A549 treated with dexamethasone at 1 μM for 4 hours (cell line): ENCODE measurements at places on chromosomes 16 and 17. TPM values are rescaled to one million over a fixed set of nuclear protein-coding genes. Genes with fewer than 3 reads are reported as not detected.

TMEM220 gene
- 1.4 to 3.4 TPM (median 2.3 TPM) in 5 replicates for total RNA-seq

CCR7 gene
- total RNA-seq = 0.44 to 1.0 TPM (median 0.97 TPM) in 5 replicates

AOC3 gene
- total RNA-seq = 0.86 to 2.0 TPM (median 1.1 TPM) in 5 replicates

OTOA gene
- total RNA-seq = 0.04 to 0.09 TPM (median 0.06 TPM) in 5 replicates

SPNS3 gene
- 0.09 to 0.12 TPM in 2 of 5 replicates, not detected in the others for total RNA-seq

NAGS gene
- 1.1 to 1.8 TPM (median 1.3 TPM) in 5 replicates for total RNA-seq

STAT5B gene
- total RNA-seq = 20.4 to 30.9 TPM (median 28.1 TPM) in 5 replicates

DNAAF8 gene
- total RNA-seq = 0.83 to 1.4 TPM (median 1.1 TPM) in 5 replicates

CDYL2 gene
- 0.45 to 0.69 TPM (median 0.47 TPM) in 5 replicates for total RNA-seq

P4HB gene
- 735 to 768 TPM (median 746 TPM) in 5 replicates for total RNA-seq

NPIPA2 gene
- total RNA-seq = 1.2 to 2.7 TPM (median 1.8 TPM) in 5 replicates

SPEM1 gene
- total RNA-seq = 0.09 to 0.18 TPM (median 0.12 TPM) in 4 of 5 replicates, not detected in the other

TMEM95 gene
- not detected in 5 replicates for total RNA-seq

SPATA22 gene
- total RNA-seq = not detected in 5 replicates

CCDC92B gene
- total RNA-seq = 0.03 to 0.15 TPM (median 0.11 TPM) in 5 replicates

ALOX15B gene
- total RNA-seq = 0.26 to 0.46 TPM (median 0.42 TPM) in 5 replicates

UBB gene
- 1,680 to 2,292 TPM (median 1,765 TPM) in 5 replicates for total RNA-seq

GPR139 gene
- not detected in 5 replicates for total RNA-seq

VMO1 gene
- 0.81 to 1.2 TPM (median 1.0 TPM) in 5 replicates for total RNA-seq

GINS3 gene
- total RNA-seq = 21.0 to 23.5 TPM (median 21.5 TPM) in 5 replicates

SOX9 gene
- 9.9 to 15.4 TPM (median 13.8 TPM) in 5 replicates for total RNA-seq

GPATCH8 gene
- 17.4 to 26.7 TPM (median 23.4 TPM) in 5 replicates for total RNA-seq

G6PC1 gene
- total RNA-seq = 0.06 to 0.09 TPM (median 0.08 TPM) in 3 of 5 replicates, not detected in the others

DPEP2 gene
- total RNA-seq = not detected in 5 replicates

TNFRSF12A gene
- total RNA-seq = 415 to 495 TPM (median 463 TPM) in 5 replicates

HAP1 gene
- 0.85 to 2.0 TPM (median 1.2 TPM) in 5 replicates for total RNA-seq

ABCC3 gene
- 91.0 to 164 TPM (median 132 TPM) in 5 replicates for total RNA-seq

KRTAP3-1 gene
- total RNA-seq = not detected in 5 replicates

CES4A gene
- 3.1 to 6.7 TPM (median 4.7 TPM) in 5 replicates for total RNA-seq

PLA2G10 gene
- 0.28 to 0.66 TPM (median 0.37 TPM) in 5 replicates for total RNA-seq

PRSS36 gene
- 0.62 to 1.4 TPM (median 0.99 TPM) in 5 replicates for total RNA-seq

MAPT gene
- 1.3 to 2.4 TPM (median 2.1 TPM) in 5 replicates for total RNA-seq

ZP2 gene
- total RNA-seq = not detected in 5 replicates

CBX2 gene
- total RNA-seq = 11.9 to 17.1 TPM (median 15.9 TPM) in 5 replicates

ACAP1 gene
- total RNA-seq = 1.4 to 3.6 TPM (median 2.7 TPM) in 5 replicates

WFDC1 gene
- 0.05 to 0.20 TPM in 2 of 5 replicates, not detected in the others for total RNA-seq

MAP2K6 gene
- 5.5 to 7.4 TPM (median 6.5 TPM) in 5 replicates for total RNA-seq

CSH1 gene
- not detected in 5 replicates for total RNA-seq

DHX8 gene
- total RNA-seq = 37.1 to 48.1 TPM (median 44.7 TPM) in 5 replicates

HS3ST3A1 gene
- total RNA-seq = 0.47 to 0.70 TPM (median 0.66 TPM) in 5 replicates
